Mononuclear cell (primary cell): ENCODE measurements at places on chromosomes 3 and 15. TPM values are rescaled to one million over a fixed set of nuclear protein-coding genes. Genes with fewer than 3 reads are reported as not detected.

The CEP19 gene
- total RNA-seq, result 0.73 TPM

The RAP2B gene
- 30.3 TPM for total RNA-seq

The CDHR4 gene
- total RNA-seq, result not detected

The GREM1 gene
- total RNA-seq, result 0.10 TPM

The GLCE gene
- 3.7 TPM for total RNA-seq

The MUC20 gene
- 0.84 TPM for total RNA-seq

The SERPINI2 gene
- not detected for total RNA-seq

The GPR27 gene
- total RNA-seq, result 5.1 TPM

The MCTP2 gene
- total RNA-seq, result 55.9 TPM

The FBXO45 gene
- 8.7 TPM for total RNA-seq

The MESP2 gene
- total RNA-seq, result not detected

The LDHAL6B gene
- total RNA-seq, result not detected

The TMCO5A gene
- total RNA-seq, result 0.10 TPM

The SLC28A1 gene
- total RNA-seq, result not detected

The GPR176 gene
- total RNA-seq, result 0.21 TPM

The SAMMSON gene
- total RNA-seq, result not detected

The CD200 gene
- 6.9 TPM for total RNA-seq

The INKA1 gene
- total RNA-seq, result 1.5 TPM

The ZKSCAN7 gene
- total RNA-seq, result 0.42 TPM

The PLSCR2 gene
- not detected for total RNA-seq

The THAP10 gene
- 0.10 TPM for total RNA-seq

The TMED3 gene
- 32.3 TPM for total RNA-seq

The THRB gene
- 0.94 TPM for total RNA-seq

The C3orf85 gene
- total RNA-seq, result not detected

The GLDN gene
- total RNA-seq, result 0.10 TPM

The FAM43A gene
- 6.2 TPM for total RNA-seq
